ENCODE measurements at places on chromosomes 5 and 9. TPM values are rescaled to one million over a fixed set of nuclear protein-coding genes. Genes with fewer than 3 reads are reported as not detected.

FAM53C gene
- 24.1 TPM for total RNA-seq

SOX30 gene
- total RNA-seq, result 0.05 TPM

TPPP gene
- total RNA-seq, result 5.3 TPM

CDH10 gene
- total RNA-seq, result 0.16 TPM

TMEFF1 gene
- total RNA-seq, result 1.5 TPM

PCDHGA9 gene
- total RNA-seq, result 0.04 TPM

SPRY4 gene
- 7.9 TPM for total RNA-seq

SLC1A3 gene
- total RNA-seq, result not detected

RLN1 gene
- total RNA-seq, result not detected

TAF7 gene
- total RNA-seq, result 73.0 TPM

NUDT12 gene
- 2.5 TPM for total RNA-seq

TERT gene
- total RNA-seq, result 1.8 TPM

RAD23B gene
- 98.2 TPM for total RNA-seq

UBAP2 gene
- 45.1 TPM for total RNA-seq

SLC36A3 gene
- total RNA-seq, result not detected

SLC25A2 gene
- not detected for total RNA-seq

BRINP1 gene
- total RNA-seq, result 0.26 TPM

LCN1 gene
- not detected for total RNA-seq

DCAF12 gene
- total RNA-seq, result 43.7 TPM

FGD3 gene
- 0.23 TPM for total RNA-seq

Data from A549 treated with DMSO at 1 μM for 4 hours (cell line).